ENCODE measurements at places on chromosomes 5 and 9. TPM values are rescaled to one million over a fixed set of nuclear protein-coding genes. Genes with fewer than 3 reads are reported as not detected.

The F2RL1 gene
- 9.0 TPM for total RNA-seq

DNA sequence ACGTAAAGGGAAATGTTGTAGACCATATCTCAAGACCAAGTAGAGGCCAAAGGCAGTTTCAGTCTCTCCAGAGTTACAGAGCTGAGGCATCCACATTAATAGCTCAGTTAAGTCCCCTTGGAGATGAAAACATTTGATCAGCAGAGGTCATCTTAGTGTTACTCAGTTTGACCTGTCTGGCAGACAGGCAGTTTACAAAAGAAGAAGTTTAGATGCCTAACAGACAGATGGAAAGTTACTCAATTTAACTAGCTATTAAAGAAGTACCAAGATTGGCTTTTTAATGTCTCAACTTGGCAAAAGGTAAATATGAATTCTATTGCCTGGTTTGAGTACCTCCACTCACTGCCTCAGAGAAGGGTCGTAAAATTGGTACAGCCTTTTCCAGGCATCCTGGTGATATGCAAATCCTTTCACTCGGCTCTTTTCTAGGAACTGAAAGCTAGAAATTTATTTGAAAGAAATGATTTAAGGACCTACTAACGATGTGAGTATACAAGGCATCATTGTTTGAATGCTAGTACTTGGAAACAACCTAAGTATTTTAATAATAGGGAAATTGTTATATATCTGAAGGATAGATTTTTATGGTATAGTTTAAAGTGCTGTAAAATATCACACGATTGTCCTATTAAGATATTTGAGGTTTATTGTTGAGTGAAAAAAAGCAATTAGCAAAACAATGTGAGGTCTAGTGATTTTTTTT, 14.8 kb downstream of the ACO1 start:
- DNase-seq, result no peak

DNA sequence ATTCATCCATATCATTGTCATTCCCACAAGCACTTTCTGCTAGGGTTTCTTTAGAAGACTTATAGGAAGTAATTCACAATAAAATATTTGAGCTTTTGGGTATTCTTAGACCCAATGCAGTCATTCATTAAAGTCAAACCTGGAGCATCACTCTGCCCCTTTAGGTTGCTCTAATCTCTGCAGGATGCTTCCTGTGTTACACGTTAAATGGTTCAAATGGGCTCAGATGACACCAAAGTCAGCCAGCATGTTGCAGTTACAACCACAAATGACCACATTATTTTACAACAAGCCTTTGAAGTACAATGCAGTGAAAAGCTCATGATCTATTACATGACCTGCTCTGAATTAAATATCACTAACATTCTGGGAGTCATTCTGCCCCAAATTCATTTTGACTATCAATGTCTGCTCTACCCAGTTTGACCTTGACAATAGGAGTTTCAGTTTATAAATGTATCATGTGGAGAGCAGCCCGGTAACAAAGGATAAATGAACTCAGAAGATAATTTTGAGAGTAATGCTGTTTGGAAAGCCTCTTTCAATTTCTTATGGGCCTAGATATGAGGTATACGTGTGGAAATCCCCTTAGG, 668.6 kb upstream of the DMAC1 start:
- no peak for DNase-seq

The SPOCK1 gene
- total RNA-seq, result 1.7 TPM

The DAB2IP gene
- 48.8 TPM for total RNA-seq

The SLC6A19 gene
- total RNA-seq, result not detected

The ACTL7B gene
- not detected for total RNA-seq

The TUBB4B gene
- 420 TPM for total RNA-seq

- no peak for DNase-seq
These were observed 3.2 kb upstream of the RAI14 start for GRCh38 chr5:34652914-34653313.

GRCh38 chr9:136045595-136046553, 49.2 kb downstream of the NACC2 start:
- DNase-seq, result no peak

GRCh38 chr5:127019928-127020327, 10.4 kb downstream of the MARCHF3 start:
- no peak for DNase-seq

GRCh38 chr5:11596657-11597071, 307.6 kb downstream of the CTNND2 start:
- no peak for DNase-seq

The PCDHB13 gene
- 2.4 TPM for total RNA-seq

All from esophagus squamous epithelium (tissue), 5 donors.